ENCODE measurements at places on chromosomes 5 and 9. TPM values are rescaled to one million over a fixed set of nuclear protein-coding genes. Genes with fewer than 3 reads are reported as not detected.

Gene CBY3
- total RNA-seq = not detected

Gene ARID3C
- 0.11 TPM for total RNA-seq

Gene OR1Q1
- not detected for total RNA-seq

Gene LIX1
- not detected for total RNA-seq

Gene HSDL2
- 38.4 TPM for total RNA-seq

Gene SPATA31C1
- total RNA-seq = not detected

Gene EPB41L4B
- total RNA-seq = 0.45 TPM

Gene CMYA5
- total RNA-seq = 0.21 TPM

Gene IL11RA
- 8.3 TPM for total RNA-seq

Gene DBH
- not detected for total RNA-seq

Gene LRRC19
- total RNA-seq = not detected

Gene CDC20B
- not detected for total RNA-seq

Gene SHOC1
- total RNA-seq = 0.08 TPM

Gene PCDHGB2
- total RNA-seq = 1.9 TPM

Gene SV2C
- total RNA-seq = not detected

Gene BICD2
- total RNA-seq = 35.0 TPM

Gene RNF183
- not detected for total RNA-seq

Gene OXCT1
- 26.3 TPM for total RNA-seq

Gene CCDC192
- 0.27 TPM for total RNA-seq

Gene PCDHGB6
- 0.80 TPM for total RNA-seq

Gene ATP10B
- 2.4 TPM for total RNA-seq
